Stimulated activated CD4-positive, alpha-beta T cell treated with anti-CD3 and anti-CD28 coated beads, Interleukin-12 subunit alpha, Interleukin-12 subunit beta, amount 100 ng/mL, for 4 hours (primary cell): ENCODE measurements at places on chromosomes 4 and X.

- no peak for DNase-seq
These were observed 67.8 kb upstream of the SCML1 start for GRCh38 chrX:17669458-17669857.

GRCh38 chrX:72554448-72555140, 18.0 kb downstream of the HDAC8 start:
- DNase-seq: no peak

DNA sequence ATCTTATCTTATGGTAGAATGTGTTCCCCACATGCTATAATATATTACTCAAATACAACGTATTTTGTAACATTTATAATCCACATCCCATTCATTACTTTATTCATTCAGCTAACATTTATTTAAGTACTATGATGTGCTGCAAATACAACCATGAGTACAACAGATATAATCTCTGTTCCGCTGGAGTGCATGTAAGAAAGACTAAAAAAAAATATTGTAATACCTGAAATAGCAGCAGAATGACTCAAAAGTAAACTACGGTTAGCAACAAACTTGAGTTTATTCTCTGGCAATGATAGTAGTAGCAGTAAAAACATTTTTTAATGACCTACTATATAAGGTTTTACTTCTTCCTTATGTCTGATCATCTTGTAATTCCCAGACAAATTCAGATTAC, 1776.3 kb downstream of the STIM2 start:
- no peak for DNase-seq

DNA sequence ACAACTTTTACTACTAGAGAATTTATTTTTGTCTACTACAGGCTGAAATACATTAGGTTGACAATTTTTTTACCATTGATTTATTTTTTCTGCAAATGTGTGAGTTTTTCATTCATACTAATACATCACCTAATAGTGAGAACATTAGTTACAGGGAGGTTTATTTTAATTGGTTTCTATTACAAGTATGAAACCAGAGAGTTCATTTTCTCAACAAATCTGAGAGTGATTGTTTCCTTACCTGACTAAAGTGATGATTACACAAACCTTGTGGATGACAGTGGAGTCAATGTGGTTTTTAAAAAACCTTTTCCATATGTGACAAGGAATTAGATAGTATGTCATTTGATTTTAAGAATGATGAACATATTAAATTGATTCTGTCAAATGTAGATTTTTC, 227.4 kb downstream of the PALLD start:
- DNase-seq: no peak

- no peak for DNase-seq
These were observed 86.1 kb downstream of the USP46 start for GRCh38 chr4:52572936-52573485.

DNA sequence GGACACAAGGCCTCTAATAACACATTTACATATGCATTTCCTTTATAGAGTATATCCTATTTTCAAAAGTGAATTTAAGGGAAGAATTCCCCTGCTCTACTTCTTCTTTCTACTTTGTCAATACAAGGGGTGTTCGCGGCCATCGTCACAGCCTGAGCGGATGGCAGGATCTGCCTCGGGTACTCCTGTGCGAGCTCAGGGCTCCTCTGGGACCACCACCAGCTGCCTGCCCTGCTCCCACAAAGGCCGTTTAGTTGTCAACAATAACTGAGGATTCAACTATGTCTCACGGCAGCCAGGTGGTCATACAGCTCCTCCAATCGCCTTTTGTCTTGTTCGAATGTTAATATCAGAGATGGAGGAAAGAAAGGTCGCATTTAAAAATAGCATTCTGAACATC, 228.2 kb upstream of the TENM3 start:
- no peak for DNase-seq

DNA sequence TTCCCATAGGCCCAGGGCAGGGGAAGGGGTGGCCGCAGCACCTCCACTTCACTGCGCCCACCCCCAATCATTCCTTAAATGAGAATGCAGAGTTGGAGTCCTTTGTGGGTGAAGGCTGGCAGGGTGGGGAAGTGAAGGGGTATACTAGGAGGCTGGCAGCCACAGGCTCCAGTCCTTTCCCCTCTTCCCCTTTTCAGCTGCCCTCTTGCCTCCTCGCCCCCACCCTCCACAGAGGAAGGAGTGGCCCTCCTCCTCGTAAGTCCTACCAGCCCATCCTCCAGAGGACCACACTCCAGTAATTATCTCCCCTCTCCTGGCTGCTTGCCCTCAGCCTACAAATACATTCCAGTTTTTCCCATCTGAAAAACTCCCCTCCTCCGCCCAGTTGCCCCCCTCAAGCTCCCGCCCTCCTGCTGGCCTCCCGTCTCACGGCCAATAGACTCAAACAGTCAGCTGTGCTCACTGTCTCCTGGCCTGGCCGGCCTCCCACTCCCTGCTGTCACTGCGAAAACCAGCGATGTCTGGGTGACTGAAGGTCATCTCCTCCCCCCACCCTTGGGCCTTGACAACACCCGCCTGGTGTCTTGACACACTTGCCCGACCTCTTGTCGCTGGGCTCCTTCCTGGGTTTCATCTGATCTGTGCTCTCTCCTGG, 38.8 kb downstream of the EFNB1 start:
- no peak for DNase-seq

DNA sequence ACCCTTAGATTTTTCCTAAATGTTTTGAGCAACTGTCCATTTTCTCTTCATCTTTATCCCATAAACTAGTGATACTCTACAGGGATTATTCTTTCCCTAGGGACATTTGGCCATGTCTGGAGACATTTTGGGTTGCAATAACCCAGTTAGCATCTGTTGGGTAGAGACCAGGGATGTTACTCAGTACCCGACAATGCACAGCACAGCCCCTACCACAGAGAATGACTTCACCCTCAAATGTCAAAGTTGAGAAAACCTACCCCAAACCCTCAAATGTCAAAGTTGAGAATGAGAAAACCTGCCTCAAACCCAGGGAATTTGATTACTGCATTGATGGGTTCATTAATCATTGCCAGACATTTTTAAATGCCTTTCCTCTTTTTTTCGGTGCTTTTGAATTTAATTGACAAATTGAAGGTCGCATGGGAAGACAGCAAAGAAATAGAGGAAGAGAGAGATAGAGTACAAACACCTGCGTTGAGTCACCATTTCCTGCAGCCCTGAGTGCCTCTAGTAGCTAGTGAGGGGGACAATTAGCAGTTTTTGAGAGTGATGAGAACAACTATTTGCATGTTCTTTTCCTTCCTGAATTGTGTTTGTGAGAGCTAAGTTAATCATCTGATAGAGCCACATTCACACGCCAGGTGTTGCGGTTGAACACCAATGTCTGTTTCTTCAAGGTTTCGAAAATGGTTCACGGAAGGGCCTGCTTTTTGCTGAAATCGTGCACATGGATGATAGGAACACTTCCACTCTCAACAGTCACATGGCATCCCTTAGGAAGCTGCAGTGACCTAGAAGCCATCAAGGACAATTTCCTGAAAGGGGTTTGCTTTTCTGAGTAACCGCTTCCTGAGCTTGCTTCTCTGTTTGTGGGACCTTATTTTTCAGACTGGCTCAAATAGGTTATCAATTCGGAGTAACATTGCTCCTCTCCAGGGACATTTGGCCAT, 203.9 kb upstream of the VCX3A start:
- DNase-seq: no peak

GRCh38 chrX:10280071-10280470, 123.3 kb downstream of the CLCN4 start:
- DNase-seq: no peak

- DNase-seq: no peak
These were observed 137.7 kb upstream of the ZIC3 start for GRCh38 chrX:137428221-137428661.

GRCh38 chr4:167234316-167234881, at the start of gene SPOCK3:
TSS of gene SPOCK3 (minus strand) at chr4:167234494.
- no peak for DNase-seq

GRCh38 chr4:122012735-122013134, 60.9 kb upstream of the TRPC3 start:
- no peak for DNase-seq

- no peak for DNase-seq
These were observed 1805.3 kb downstream of the PCDH7 start for GRCh38 chr4:32525420-32525819.

- no peak for DNase-seq
These were observed 23.4 kb downstream of the INTU start for GRCh38 chr4:127656047-127656680.

GRCh38 chrX:38409289-38409688, 56.9 kb downstream of the OTC start:
- no peak for DNase-seq

DNA sequence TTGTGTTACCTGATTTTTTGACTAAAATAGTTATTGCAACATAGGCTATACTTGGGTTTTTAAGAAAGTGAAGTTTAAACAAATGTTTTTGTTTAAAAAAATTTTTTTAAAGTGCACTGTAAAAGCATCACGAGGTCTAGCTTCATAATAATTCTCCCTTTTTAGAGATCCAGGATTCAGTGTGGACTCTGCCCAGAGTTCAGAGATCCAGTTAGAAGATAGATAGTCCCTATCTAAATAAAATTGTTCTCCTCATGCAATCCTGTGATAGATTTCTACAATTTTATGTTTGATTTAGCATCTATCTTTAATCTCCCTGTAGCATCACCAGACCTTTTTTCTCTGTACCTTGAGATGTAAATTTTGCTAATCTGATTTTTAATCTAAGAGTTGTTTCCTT, 85.5 kb upstream of the HPGD start:
- DNase-seq: no peak

DNA sequence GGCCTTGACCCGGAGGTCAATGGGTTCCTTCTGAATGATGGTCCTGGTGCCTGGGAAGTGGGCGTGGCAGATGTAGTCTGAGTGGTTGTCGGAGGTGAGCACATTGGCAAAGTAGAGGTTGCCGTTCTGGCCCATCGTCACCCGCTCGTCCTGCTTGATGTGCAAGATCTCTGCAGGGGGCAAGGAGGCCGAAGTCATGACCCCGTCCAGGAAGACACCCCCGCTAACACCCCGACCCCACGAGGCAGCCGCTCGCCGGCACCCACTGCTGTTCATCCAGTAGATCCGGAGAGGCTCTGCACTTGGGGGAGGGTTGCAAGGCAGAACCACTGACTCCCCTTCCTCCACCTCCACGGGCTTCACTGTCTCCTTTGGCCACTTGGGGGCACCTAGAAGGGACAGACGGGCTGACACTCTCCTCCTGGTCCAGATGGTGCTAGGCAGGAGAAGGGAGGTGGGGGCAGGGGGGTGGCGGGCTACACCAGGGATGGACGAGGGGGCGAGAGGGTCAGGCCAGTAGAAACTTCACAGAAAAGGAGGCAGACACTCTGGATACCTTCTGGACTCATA, 15.1 kb downstream of the L1CAM start:
- no peak for DNase-seq

DNA sequence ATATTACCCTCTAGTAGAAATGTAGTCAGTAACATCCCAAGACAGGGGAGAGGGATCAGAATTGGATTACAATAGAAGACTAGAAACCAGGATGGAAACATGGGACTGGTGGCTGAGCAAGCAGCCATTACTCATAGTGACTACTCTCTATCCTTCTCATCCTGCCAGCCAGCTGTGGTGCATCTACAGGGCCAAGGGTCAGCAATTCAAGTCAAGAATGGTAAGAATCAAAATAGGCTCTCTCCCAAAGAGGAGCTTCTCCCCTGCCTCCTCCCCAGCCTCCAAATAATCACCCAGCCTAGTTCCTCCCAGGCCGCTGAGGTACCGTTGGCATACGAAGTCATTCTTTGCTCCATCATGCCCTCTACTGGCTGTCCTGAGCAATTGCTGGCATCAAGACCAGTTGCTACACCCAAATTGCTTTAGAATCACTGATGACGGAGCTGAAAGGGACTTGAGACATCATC, 19.4 kb downstream of the AWAT2 start:
- peak; percentile 3 for DNase-seq

DNA sequence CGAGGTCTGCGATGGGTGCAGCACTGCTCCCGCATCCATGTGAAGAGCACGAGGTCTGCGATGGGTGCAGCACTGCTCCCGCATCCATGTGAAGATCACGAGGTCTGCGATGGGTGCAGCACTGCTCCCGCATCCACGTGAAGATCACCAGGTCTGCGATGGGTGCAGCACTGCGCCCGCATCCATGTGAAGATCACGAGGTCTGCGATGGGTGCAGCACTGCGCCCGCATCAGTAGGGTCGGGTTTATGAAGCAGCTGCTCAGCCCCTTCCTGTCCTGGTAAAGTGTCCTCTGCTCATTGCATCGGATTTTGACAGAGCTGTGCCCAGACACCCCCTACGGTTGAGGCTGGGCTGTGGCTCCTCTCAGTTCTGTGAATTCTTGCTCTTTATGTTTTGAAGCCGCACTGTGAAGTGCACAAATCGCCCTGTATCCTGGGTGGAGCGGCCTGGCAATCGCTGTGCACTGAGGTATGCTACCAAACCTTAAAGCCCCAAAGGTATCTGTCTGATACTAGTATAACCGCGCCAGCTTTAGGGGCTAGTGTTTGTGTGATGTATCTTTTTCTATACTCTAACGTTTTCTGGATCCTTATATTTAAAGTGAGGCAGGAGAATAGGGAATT, 98.7 kb downstream of the CPZ start:
- DNase-seq: no peak

GRCh38 chrX:54419559-54420302, 20.5 kb upstream of the TSR2 start:
- DNase-seq: no peak

GRCh38 chr4:112279025-112279881, 6.5 kb downstream of the TIFA start:
- no peak for DNase-seq

DNA sequence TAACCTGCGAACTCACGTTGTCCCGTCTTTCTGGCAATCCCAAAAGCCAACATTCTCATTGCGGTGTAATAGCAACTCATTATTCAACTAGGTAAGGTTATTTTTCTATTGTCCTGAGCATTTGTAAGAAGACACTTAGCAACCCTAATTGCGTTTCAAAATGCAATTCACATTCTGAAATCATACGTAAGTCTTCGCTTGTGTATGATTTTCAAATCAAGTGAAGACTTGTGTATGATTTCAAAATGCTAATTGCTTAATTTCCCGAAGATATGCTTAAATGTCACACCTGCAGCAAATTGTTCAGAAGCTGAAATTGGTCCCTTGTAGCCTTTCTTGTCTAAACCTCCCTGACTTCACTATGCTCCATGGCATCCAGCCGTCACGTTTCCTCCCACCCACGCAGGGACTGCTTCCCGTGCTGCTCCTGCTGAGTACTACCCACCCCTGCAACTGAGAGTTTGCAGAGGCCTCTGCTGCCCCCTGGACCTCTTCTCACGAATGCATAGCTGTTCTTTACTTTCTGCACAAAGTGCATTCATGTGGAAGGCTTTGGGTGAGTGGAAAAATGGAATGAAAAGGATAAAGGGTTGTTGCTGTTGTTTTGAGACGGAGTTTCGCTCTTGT, 40.8 kb upstream of the CLDN24 start:
- no peak for DNase-seq

DNA sequence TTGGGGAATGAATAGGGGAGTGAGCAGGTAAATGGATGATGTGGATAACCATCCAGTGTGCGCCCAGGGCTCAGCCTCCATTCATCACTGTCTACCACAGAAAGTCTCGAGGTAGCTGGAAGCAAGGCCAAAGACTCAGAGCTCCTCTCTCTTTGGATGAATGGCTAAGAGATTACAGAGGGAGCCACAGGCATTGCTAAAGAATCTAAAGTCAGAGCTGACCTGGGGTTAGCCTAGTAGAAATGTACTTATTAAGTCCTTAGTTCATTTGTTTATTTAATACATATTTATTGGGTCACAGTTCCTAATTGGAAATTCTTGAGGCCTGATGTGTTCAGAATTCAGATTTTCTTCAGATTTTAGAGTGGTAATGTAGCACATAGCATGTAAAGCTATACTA, 88.7 kb upstream of the HPF1 start:
- no peak for DNase-seq

- DNase-seq: no peak
These were observed 764 bp downstream of the TRAPPC11 start for GRCh38 chr4:183659872-183660242.
